SHP77 treated with DMSO at 0.1 percent for 48 hours (cell line): ENCODE measurements at places on chromosomes 16 and 17.

GRCh38 chr17:4195306-4195705 is 52.3 kb downstream of the CYB5D2 start:
- no peak for DNase-seq

DNA sequence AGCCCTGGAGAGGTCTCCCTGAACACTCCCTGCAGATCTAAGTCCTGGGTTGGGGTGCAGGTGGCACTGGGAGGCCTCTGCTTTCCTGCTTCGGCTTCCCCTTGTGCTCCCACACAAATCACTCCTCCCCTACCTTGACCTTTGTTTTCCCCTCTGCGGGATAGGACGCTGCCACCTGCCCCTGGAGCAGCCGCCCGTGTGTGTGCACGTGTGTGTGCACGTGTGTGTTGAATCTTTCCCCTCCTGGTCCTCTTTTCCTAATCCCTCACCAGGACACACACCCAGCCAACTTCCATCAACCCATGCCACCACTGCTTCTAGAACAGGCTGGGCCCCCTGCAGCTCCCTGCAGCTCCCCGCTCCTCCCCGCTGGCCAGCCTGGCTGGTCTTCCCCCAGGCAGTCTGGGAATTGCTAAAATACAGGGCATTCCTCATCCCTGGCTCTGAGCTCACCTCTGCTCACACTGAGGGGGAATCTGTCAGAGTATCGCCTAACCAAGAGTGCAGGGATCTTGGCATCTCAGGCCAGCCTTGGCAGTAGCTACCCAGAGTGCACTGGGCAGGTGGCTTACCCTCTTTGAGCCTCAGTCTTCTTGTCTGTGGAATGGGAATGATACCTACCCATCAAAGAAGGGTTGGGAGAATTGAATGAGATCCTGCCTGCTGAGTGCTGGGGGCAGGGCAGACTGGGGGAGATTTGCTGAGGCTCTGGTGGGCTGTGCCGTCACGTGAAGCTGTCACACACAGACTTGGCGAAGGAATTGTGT is 198.5 kb downstream of the NTN1 start:
- no peak for DNase-seq

- DNase-seq, result no peak
These were observed 26.1 kb downstream of the MEAK7 start for GRCh38 chr16:84478172-84478947.

GRCh38 chr17:60079401-60080243 is 901 bp upstream of the HEATR6 start:
- DNase-seq, result no peak

DNA sequence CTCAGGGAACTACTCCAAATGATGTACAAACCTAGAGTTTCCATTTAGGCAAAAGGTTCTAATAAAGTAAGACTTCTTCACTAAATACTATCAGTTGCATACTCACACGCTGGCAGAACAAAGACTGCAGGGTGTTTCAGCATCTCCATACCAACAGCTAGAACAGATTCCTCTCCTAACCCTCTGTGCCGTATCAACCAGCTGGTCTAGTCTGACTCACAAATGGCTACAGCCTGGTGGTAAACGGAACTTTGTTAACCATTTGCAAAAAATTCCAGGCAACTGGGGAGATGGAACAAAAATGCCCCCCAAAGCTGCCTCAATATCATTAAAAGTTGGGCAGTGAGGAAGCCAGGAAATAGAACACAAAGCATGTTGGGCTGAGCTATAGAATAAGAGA is 217.1 kb downstream of the GRIN2A start:
- DNase-seq, result no peak

DNA sequence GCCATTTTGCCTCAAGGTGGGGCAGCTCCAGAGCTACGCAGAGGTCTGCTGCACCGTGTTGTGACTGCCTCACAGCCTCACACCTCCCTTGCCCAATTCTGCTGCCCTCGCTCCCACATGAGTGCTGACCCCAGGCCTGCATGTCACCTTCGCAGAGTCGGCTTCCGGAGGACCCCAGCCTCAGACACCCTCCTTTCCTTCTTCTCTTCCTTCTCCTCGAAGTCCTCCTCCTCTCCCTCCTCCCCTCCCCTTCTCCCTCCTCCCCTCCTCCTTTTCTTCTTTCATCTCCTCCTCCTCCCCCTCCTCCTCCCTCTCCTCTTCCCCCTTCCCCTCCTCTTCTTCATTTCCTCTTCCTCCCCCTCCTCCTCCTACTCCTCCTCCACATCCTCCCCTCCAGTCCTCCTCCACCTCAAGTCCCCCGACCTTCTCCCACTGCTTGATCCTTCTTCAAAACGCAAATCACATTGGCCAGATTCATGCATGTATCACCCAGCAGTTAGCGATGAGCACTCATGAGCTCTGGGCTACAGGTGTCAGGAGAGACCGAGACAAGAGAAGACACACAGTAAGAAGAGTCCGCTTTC is 243.8 kb downstream of the RBFOX3 start:
- DNase-seq, result no peak

DNA sequence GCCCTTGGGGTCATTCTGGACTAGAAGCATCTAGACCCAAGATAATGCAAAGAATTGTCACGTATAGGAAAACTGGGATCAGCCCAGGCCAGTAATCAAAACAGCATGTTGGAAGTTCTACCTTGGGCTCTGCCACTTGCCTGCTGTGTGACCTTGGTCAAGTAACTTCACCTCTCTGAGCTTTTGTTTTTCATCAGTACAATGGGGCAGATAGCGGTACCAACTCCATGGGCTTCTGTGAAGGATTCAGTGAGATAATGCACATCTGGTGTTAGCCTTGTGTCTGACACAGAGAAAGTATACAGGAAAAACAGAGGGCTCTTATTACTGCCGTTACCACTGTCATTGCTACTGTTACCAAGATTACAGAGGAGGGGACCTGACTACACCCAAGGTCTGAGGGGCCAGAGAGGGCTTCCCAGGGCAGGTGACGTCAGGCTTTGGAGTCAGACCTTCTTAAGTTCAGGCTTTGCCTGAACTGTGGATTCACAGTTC is 24.6 kb downstream of the CMIP start:
- no peak for DNase-seq
